Stimulated activated CD8-positive, alpha-beta memory T cell treated with anti-CD3 and anti-CD28 coated beads, Interleukin-7, amount 100 ng/mL, for 1 hour (primary cell): ENCODE measurements at places on chromosomes 13 and 19.

GRCh38 chr19:38644719-38645118, 2.7 kb upstream of the ACTN4 start:
- DNase-seq = no peak

- no peak for DNase-seq
Measured at GRCh38 chr13:114067381-114067885, 65.0 kb downstream of the RASA3 start.

- no peak for DNase-seq
Measured at GRCh38 chr13:45180713-45181601, 19.9 kb downstream of the KCTD4 start.

- no peak for DNase-seq
Measured at GRCh38 chr13:50981686-50982085, 72.1 kb downstream of the RNASEH2B start.

- DNase-seq = no peak
Measured at GRCh38 chr19:30314056-30314804, 58.0 kb upstream of the ZNF536 start.

- no peak for DNase-seq
Measured at GRCh38 chr19:47028195-47028601, 8.6 kb downstream of the NPAS1 start.

DNA sequence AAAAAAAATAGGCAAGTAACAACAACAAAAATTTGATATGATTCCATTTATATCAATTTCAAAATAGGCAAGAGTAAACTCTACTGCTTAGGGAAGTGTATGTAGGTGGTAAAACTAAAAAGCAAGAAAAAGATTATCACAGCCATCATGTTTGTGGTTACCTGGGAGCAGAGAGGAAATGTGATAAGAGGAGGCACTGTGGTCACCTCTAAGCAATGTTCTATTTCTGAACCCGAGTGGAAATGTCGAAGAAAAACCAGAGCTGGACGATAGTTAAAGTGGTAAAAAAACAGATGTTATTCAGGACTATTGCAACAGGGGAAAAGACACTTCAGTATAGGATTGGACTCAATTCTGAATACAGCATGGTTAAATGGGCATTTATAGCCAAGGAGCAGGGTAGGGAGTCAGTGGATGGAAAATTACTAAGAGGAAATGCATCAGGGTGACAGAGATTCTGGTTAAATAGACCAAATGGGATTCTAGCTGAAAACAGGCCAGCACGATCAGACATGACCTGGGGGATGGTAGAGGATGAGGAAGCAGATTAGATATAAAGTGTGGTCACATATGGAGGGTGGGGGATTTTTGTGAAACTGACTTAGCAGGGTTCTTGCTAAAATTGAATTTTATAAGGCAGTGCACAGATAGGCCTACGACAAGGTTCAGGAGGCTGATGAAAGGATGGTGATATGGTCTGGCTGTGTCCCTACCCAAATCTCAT, 6.0 kb upstream of the TEX30 start:
- no peak for DNase-seq

- no peak for DNase-seq
Measured at GRCh38 chr13:38662362-38662761, 24.5 kb upstream of the FREM2 start.

GRCh38 chr19:12000152-12000981, 35.1 kb downstream of the ZNF433 start:
- DNase-seq = no peak

- DNase-seq = no peak
Measured at GRCh38 chr19:5173993-5174392, 166.6 kb downstream of the PTPRS start.

DNA sequence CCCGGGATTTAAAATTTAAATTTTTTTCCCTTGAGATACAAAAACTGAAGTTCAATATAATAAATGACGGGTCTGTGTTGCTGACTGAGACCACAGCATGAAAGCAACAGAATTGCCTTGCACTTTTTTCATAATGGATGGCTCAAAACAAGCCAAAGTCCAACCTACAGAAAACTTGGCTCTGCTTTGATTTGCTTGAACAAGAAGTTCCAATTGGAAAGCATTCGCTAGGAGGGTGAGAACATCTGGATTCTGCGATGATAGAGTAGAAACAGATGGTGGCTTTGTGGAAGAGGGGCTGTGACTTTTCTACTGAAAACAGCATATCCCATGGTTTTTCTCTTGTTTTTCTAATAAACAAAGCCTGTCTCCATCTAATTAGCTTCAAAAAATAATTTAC, 46.4 kb downstream of the THSD1 start:
- no peak for DNase-seq

DNA sequence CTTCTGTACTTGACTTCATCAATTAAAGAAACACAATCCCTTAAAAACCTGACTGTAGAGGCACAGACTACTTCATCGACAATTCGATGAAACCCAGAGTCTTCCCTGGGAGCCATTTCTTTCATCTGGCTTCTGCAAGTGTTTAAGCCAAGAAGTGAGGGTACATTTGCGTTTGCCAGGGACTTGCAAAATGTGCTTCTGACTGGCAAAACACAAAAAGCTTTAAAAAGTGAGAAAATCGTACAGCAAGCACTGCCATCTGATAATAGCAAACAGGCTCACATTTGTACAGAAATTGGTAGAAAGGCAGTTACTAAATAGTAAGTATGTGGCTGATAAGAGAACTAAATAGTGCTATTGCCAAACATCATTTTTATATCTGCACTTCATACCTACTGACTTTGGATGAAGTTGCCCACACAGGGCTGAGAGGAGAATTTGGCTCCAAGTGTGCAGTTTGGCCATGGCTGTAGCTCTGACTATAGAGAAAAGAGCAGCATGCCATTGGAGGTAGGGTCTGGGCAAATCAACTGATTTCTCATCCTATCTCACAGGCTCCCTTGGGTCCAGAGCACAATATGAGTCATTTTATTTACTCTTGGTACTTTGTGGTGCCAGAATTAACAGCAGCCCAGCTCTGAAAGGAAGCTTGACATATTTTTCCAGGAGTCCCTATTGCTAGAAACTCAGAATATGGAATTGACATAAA, 358.1 kb downstream of the OXGR1 start:
- DNase-seq = no peak

- DNase-seq = no peak
Measured at GRCh38 chr19:11377237-11377636, 2.8 kb downstream of the SWSAP1 start.

DNA sequence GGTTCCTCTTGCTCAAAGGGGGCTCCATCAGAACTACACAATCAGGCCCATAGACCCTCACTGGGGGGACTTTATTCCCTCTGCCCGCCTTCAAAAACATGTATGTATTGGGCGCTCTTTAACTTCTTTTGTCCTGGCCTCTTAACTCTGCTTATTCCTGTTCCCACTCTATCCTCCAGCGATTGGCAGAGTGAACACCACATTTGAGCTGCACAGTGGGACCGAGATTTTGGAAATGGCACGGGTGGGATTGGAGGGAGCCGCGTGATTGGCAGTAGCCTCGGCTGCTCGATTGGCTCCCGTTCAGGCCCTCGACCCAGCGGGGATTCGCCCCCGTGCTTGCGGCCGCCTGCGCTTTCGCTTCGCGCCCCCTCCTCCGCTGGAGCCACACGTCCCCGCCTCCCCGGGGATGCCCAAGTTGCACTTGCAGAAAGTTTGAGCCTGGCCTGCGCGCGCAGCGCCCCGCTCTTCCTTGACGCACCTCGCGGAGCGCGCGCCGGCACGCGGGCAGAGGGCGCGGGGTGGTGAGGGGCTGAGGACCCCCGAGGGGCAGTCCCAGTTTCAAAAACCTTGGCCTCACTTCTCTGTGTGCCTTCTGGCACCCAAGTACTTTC, at the start of gene ZIC5:
Gene ZIC5, minus strand, starts transcription at position 192 of the 614 bp plus-strand sequence. Its CDS starts 164 bp downstream, at position 28.
- DNase-seq = no peak
